Activated CD4-positive, alpha-beta T cell treated with anti-CD3 and anti-CD28 coated beads for 48 hours (primary cell): ENCODE measurements at places on chromosomes 13 and 19.

DNA sequence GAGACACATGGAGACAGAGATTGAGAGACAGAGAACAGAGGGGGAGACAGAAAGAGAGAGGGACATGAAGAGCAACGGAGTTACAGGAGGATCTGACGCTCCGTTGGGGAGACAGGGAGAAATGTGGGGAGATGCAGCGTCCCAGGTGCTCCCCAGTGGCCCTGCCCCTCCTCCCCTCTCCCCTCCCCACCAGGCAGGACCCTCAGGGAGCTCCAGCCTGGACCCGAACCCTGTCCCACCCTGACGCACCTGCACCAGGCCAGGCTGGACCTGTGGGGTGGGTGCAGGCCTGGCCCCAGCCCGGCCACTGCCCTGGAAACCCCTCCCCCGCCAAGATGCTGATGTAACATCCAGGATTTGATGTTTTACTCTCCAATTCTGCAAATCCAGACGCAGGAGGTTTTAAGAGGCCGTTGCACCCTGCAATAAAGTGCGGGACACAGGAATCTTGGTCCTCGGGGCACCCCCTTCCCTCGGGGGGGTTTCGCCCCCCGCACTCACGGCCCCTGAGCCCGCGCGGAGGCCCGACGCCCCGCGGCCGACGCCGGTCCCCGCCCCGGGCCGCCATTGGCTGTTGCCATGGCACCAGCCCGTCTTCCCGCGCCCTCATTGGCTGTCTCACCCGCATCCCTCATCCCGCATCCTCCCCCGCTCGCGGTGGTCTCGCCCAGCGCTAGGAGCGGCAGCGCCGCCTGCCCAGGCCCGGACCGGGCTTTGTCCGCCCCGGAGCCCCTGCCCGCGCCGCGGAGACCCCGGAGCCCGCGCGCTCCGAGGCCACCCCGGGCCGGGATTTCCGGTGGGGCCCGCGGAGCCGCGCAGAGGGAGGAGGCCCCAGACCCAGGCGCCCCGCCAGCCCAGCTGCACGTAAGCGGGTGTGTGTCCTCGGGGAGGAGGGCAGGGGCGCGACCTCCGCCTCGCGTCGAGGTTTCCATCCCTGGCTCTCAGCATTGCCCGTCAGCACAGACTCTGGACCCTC is at the start of gene APC2:
APC2 (plus strand) TSS at position 655 of the 976 bp plus-strand sequence. CDS start 2,881 bp downstream, outside the sequence.
- DNase-seq = no peak

DNA sequence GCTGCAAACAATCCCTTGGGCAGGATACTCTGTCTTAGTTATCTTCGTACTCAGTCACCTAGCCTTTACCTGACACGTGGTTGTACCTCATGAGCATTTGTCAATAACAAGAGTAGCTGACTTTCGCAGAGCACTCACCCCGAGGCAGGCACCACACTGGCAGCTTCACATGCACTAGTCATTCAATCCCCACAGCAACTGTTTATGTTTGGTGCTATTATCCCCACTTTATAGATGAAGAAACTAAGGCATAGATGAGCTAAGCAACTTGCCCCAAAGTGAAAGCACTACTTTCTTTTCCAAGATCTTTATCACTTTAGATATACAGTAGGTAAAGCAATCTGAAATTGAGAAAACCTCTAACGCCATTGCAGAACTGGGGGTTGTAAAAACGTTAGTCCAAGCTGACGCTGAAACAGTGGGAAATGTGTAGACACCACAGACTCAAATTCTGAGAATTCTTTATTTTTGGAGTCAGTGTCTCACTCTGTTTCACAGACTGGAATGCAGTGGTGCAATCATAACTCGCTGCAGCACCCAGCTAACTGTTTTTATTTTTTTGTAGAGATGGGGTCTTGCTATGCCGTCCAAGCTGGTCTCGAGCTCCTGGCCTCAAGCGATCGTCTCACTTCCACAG is 446.0 kb downstream of the FOXO1 start:
- DNase-seq = peak; percentile 72

GRCh38 chr19:13831537-13832467 is 36.6 kb downstream of the ZSWIM4 start:
- no peak for DNase-seq

DNA sequence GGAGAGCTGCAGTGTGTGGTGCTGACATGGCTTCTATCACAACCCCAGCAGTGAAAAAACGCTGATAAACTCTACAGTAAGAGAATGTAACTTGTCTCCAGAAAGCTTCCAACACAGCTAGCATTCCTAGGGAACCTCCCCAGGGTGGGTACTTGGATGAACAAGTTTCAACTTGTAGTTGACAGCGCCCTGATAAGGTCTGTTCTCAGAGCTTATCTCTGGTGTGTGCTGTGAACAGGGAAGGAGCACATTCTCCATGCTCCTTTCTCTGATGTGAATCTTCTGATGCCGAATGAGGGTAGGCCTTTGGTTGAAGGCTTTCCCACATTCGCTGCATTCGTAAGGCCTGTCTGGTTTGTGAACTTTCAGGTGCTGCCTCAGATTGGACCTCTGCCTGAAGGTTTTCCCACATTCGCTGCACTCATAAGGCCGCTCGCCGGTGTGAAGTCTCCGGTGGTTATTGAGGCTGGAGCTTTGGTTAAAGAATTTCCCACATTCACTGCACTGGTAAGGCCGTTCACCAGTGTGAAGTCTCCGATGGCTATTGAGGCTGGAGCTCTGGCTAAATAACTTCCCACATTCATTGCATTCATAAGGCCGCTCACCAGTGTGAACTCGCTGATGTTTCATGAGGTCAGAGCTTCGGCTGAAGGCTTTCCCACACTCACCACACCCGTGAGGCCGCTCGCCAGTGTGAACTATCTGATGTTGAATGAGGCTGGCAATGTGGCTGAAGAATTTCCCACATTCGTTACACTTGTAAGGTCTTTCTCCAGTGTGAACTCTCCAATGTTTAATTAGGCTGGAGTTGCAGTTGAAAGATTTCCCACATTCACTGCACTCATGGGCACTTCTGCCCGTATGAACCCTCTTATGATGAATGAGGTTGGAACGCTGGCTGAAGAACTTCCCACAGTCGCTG is 5.9 kb downstream of the ZNF792 start:
- no peak for DNase-seq

DNA sequence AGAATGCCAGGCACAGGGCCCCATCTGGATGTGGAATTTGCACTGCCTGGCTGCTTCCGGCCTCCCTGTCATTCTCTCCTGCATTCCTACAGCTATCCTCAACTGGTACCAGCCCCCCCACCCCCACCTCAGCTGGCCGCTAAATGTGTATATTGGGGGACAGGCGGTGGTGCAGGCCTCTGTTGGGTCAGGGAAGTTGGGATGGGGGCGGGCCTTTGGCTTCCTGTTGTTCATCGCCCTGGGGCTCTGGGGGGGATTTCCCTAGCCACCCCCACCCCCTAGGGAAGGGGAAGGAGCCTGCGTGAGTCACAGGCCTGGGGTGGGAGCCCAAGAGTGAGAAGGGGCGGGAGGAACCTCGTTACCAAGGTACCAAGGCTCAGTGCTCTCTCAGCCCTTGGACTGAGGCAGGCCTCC is 10.6 kb downstream of the POU2F2 start:
- DNase-seq = peak; percentile 90

DNA sequence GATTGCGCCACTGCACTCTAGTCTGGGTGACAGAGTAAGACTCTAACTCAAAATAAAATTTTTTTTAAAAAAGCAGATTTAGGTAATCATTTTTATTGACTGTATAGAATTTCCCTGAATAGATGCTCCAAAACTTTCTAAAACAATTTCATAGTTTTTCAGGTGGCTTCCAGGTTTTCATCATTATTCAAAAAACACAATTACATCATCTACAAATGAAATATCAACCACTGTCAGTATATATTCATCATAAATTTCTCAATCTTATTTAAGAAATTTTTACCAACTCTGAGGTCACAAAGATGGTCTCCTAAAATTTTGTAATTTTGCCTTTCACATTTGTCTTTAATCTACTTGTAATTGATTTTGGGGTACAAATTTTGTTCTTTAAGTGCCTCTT is 48.1 kb downstream of the ZC3H13 start:
- no peak for DNase-seq

DNA sequence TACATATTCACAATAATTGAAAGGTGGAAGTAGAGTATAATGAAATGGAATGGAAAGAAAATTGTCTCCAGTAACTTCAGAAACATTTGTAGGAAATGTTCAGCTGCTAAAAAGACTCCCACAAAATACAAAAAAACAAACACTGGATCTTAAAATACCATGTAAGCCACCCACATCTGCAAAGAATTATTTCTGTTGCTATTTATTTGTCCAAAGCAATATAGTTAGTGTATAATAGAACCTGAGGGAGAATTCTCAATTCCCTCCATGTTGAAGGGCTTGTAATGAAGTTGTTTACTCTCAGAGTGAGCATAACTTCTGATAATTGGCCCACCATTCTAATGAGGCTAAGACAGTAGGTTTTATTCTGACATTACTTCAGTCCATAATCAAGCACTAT is 37.4 kb upstream of the KLF12 start:
- no peak for DNase-seq

DNA sequence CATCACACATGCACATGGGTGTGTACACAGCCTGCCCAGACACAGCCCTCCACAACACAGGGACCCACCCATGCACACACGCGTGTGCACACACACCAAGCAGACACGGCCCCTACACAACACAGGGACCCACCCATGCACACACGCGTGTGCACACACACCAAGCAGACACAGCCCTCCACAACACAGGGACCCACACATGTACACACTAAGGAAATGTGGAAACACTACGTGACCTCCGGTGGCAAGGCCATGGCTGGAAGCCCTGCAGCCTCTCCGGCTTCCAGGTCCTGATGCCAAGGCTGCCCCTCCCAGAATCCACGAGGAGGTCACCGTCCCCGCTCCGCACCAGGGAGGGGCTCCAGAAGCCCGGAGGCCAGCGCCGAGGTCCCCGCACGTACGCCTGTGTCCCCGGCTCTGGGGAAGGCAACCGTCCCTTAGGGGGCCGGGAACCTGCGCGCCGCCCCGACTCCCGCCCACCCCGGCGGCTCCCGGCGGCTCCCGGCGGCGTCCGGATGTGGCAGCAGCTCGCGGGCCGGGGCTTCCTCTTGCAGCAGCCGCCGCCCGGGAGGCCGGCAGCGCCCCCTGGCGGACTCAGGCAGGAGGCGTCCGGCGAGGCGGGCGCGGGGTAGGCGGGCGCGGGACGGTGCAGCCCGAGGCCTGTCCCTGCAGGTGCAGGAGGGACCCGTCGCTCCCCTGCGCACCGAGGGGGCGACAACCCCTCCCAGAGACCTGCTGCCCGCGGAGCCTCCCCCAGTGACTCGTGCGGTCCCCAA is 29.8 kb upstream of the GRTP1 start:
- DNase-seq = peak; percentile 89

GRCh38 chr13:41199526-41199925 is 5.2 kb upstream of the KBTBD7 start:
- DNase-seq = no peak

DNA sequence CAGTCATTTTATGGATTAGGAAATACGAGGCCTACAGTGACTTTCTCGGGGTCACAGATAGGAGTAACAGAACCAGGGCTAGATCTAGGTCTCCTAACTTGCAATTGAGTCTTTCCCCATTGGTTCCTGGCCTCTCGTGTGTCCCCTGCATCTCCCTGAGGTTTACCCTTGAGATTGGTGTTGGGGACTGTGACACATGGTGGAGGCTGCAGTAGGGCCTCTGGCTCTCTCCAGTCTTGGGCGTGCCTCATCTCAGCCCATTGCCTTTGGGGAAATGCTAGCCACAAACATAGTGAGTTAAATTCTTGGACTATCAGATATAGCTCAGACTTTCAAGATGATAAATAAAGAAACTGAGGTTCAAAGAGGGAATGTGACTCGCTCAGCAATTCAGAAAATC is 212.1 kb downstream of the KCNRG start:
- DNase-seq = peak; percentile 51

- DNase-seq = no peak
Observed at GRCh38 chr13:39784347-39784746, 128.9 kb downstream of the COG6 start.

DNA sequence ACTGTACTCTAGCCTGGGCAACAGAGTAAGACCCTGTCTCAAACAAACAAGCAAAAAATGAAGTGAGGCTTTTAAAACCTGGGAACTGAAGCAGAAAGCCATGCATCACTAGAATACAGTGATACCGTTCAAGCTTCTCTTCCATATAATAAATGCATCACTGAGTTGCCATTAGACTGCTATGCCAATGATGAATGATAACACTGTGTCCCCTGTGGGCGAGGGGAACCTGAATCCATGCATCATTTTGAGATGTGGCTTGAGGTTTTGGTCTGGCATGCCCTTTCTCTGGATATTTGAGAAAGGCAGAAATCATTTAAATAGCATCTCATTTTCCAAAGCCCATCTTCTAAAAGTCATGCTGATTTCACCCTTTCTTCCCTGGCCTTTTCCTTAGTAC is 1.5 kb upstream of the FAM124A start:
- DNase-seq = no peak

DNA sequence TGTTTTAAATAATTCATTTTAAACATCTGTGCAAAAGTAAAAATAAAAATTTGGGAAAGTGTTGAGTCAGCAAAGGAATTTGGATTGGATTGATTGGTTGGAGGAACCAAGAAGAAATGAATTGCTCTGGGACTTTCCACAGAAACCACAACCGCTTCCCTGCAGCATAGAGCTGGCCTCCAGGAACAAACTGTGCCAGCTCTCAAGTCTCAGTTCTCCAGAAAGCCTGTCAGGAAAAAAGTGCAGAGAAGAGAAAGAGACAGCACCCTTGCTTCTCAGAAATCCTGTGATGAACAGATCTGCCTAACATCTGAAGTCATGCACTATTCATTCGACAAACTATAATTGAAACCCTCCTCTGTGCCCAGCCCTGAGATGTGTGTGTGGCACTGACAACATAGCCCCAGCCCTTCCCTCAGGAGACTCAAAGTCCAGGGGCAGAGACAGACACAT is 14.8 kb downstream of the LYPD3 start:
- DNase-seq = no peak

DNA sequence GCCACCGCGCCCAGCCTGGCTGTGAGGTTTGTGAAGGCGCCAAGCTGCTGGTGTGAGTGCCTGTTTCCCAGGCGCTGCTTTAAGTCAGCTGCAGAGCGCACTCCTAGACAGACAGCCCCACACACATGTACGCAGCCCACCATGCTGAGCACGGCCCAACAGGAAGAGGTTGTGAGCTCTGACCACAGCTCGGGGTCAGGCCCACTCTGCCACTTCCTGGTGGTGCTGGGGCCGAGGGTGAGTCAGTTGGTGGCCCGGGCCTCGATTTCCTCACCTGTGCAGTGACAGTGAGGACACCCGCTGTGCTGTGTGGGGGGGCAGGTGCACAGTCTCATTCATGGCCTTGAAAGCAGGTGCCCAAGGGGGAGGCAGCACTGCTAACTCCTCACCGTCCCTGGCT is 106.7 kb downstream of the KDM4B start:
- DNase-seq = no peak

DNA sequence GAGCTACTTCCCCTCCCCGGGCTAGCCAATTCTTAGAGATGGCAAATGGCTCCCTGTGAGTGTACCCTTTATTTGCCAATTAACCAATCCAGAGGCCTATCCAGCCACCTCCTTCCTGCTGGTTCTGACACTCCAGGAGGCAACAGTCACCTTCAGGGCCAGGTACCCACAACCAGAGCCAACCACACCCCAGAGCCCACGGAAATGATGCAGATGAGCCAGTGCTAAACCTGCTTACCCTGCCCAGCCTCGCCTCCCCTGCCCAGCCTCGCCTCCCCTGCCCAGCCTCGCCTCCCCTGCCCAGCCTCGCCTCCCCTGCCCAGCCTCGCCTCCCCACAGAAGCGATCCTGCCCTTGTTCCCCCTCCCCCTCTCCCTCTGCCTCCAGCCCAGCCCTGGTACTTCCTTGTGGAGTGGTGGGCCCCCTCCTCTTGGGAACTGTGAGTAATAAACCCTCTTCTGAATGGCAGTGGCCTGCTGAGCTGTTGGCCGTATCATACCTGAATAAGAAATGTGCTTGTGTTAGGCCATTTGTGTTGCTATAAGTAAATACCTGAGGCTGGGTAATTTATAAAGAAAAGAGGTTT is 173.8 kb upstream of the RNF113B start:
- no peak for DNase-seq
